ENCODE measurements at places on chromosomes 6 and 20. TPM values are rescaled to one million over a fixed set of nuclear protein-coding genes. Genes with fewer than 3 reads are reported as not detected.

Gene TNF
- polyA plus RNA-seq, result 10.1 TPM

Gene BPI
- polyA plus RNA-seq, result not detected

DNA sequence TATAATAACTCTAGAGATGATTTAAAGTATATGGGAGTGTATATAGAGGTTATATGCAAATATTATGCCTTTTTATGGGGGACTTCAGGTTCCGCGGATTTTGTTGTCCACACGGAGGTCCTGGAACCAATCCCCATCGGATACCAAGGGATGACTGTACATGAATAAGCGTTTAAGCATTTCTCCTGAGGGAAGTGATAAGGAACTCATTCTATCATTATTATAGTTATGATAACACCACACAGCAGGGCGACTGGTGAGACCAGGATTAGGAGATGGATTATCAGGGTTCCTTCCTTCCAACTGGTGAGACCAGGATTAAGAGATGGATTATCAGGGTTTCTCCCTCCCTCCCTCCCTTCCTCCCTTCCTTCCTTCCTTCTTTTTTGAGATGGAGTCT is 6.6 kb downstream of the ECI2 start:
- no peak for DNase-seq

DNA sequence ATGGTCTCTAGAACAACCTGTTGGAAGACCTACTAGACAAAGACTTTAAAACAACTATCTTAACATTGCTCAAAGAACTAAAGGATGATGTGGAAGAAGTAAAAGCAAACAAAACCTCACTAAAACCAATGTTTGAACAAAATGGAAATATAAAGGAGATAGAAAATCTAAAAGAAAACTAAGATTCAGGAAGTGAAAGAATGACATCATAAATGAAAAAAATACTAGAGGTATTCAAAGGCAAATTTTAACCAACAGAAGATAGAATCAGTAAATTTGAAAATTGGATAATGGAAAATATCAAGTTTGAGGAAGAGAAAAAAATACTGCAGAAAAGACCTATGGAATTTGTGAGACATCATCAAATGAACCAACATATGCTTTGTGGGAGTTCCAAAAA is 914.1 kb upstream of the GJE1 start:
- no peak for DNase-seq

GRCh38 chr6:138885156-138885819 is 89.4 kb downstream of the ECT2L start:
- DNase-seq, result no peak

GRCh38 chr6:81940451-81940985 is 188.0 kb upstream of the TENT5A start:
- DNase-seq, result no peak
